Pancreas (tissue), 10 donors: ENCODE measurements at places on chromosomes 4 and X. TPM values are rescaled to one million over a fixed set of nuclear protein-coding genes. Genes with fewer than 3 reads are reported as not detected.

Gene NEUROG2
- polyA plus RNA-seq: not detected

Gene SAT1
- polyA plus RNA-seq: 326 TPM

Gene TAF7L
- not detected for polyA plus RNA-seq

Gene TRIM75
- polyA plus RNA-seq: not detected

Gene IGFBP7
- polyA plus RNA-seq: 156 TPM

Gene KLB
- polyA plus RNA-seq: 0.94 TPM

Gene DDX53
- polyA plus RNA-seq: not detected

Gene TRAPPC11
- polyA plus RNA-seq: 8.6 TPM
